ENCODE measurements at places on chromosomes 5 and 9. TPM values are rescaled to one million over a fixed set of nuclear protein-coding genes. Genes with fewer than 3 reads are reported as not detected.

DNA sequence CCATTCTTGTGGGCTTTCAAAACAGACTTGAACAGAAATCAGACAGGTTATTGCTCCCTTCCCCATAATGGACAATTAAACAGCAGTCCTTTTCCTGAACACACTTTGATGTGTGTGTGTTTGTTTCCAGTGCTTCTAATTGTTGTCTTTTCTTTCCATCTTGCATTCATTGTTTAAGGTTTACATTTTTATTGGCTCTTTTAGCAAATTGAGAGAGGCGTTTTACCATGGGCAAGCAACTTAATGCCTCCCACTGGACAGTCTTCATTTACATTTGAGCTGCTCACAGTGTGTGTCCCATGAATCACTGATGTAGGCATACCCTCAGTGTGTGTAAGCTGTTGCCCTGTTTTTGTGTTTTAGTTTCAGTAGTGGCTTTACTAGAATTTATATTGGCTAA, 25.0 kb downstream of the WDR36 start:
- DNase-seq, result no peak
- no peak overlapping the region for H3K4me3 ChIP-seq
- no peaks in the 10 kb centered on the region for H3K27me3 ChIP-seq
- no peak overlapping the region for H3K27ac ChIP-seq
- H3K36me3 ChIP-seq, result peaks cover 1% of the 10 kb centered on the region

- H3K27me3 ChIP-seq, result no peaks in the 10 kb centered on the region
- H3K36me3 ChIP-seq, result no peaks in the 10 kb centered on the region
- no peaks in the 10 kb centered on the region for H3K4me1 ChIP-seq
- H3K27ac ChIP-seq, result no peak overlapping the region
- H3K4me3 ChIP-seq, result no peak overlapping the region
- no peak for DNase-seq
Measured at GRCh38 chr5:71882826-71883741, 164.0 kb downstream of the CARTPT start.

DNA sequence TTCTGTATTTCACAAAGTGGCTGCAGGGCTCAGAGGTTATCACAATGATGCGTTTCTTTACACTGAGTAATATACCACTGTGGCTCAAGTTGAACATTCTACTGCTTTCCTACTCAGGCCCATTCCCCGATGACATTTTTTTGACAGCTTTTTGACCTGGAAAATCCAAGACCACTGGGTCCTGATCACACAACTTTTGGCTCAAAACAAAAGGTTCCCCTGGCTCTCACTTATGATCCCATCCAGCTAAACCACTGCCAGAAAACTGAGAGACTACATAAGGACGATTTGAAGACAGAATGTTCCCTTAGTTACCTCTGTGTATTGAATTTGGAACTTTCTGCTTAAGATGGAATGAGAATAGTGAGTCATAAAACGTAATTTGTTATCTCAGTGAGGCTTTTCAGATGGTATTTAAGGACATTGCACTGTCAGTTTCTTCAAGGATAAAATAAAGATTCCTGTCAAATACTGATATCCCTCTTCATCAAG, 78.0 kb upstream of the FBXL7 start:
- DNase-seq, result no peak
- H3K4me1 ChIP-seq, result no peaks in the 10 kb centered on the region
- H3K36me3 ChIP-seq, result no peaks in the 10 kb centered on the region
- H3K27me3 ChIP-seq, result no peaks in the 10 kb centered on the region

- H3K36me3 ChIP-seq, result no peaks in the 10 kb centered on the region
- no peaks in the 10 kb centered on the region for H3K4me1 ChIP-seq
- H3K27me3 ChIP-seq, result no peaks in the 10 kb centered on the region
Measured at GRCh38 chr5:16025681-16026080, 153.9 kb downstream of the MARCHF11 start.

OLFM1 gene
- not detected for total RNA-seq

SLC6A7 gene
- not detected for total RNA-seq

Data from Caco-2 (cell line).